HFFc6 (cell line): ENCODE measurements at places on chromosomes 7 and 10. TPM values are rescaled to one million over a fixed set of nuclear protein-coding genes. Genes with fewer than 3 reads are reported as not detected.

- H3K27me3 ChIP-seq = peaks cover 8% of the 10 kb centered on the region
- H3K36me3 ChIP-seq = peaks cover 4% of the 10 kb centered on the region; the same call in 1 of the 2 replicates
- H3K27ac ChIP-seq = no peak overlapping the region
- H3K4me1 ChIP-seq = no peaks in the 10 kb centered on the region
These were observed 92.1 kb downstream of the PPP1R3C start for GRCh38 chr10:91540733-91541132.

DNA sequence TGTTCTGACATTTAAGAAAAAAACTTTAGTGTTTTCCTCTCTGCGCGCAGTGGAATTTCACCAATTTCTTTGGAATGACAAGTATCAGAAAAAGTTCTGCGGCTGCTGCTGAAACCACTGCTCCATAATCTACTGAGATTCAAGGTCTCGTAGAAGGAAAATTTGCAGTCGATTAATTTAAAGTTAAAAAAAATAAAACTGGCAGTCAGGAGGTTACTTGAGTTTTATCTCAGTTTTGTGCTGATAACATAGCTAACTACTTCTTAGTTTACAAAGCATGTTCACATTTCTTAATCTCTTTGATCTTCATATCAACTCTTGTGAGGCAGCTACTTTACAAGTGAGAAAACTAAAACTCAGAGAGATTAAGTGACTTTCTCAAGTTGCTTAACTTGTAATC lies 18.2 kb upstream of the CALD1 start:
- H3K36me3 ChIP-seq = peaks cover 27% of the 10 kb centered on the region
- peaks cover 75% of the 10 kb centered on the region for H3K4me1 ChIP-seq
- no peak for DNase-seq

DNA sequence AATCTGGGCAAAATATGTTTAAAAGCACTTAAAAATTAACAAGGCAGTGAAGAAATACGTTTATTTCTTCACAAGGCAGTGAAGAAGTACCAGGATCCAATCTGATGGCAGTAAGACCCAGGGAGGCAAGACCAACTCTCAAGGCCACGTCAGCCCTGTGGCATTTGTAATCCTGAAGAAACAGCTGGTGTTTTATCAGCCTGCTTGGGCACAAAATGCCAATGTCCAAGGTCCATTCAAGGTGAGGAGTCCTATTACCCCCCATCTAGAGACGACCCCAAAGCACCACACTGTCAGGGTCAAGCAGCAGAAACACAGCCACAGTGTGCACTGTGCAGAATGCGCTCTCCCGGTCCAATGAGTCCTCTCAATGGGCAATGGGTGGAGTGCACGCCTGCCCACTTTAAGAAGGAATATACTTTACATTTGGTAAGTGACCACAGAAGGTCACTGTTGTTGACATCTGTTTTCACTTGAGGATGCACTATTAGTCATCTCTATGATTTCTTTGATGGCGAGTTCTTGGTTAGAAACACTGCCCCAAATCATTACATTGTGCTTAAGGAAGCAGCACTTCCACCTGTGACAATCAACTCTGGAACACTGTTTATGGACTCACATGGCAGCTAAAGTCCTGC lies 12.8 kb downstream of the CPXM2 start:
- no peak overlapping the region for H3K4me3 ChIP-seq
- no peak overlapping the region for H3K27ac ChIP-seq
- peaks cover 3% of the 10 kb centered on the region for H3K27me3 ChIP-seq
- H3K4me1 ChIP-seq = peaks cover 10% of the 10 kb centered on the region; the same call in 1 of the 2 replicates

GRCh38 chr10:99467236-99467999 lies 37.0 kb upstream of the GOT1 start:
- no peaks in the 10 kb centered on the region for H3K36me3 ChIP-seq
- no peak overlapping the region for H3K27ac ChIP-seq
- H3K27me3 ChIP-seq = peaks cover 26% of the 10 kb centered on the region
- no peak for DNase-seq
- H3K4me3 ChIP-seq = no peak overlapping the region

DNA sequence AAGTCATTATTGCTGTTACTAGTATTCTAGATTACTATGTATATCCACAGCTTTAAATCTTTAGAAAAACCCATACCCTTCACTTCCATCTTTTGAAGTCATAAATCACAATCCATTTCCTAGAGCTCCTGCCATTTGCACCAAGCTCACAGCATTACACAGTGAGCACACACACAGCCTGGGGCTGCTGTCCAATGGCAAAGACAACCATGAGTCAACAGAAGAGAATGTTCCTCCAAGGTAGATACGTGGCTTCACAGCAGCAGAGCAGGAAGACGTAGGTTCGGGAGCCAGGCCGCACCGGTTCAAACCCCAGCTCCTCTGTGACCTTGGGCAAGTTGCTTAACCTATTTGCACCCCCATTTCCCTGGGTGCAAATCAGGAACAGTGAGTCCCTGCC lies 234.6 kb downstream of the DIP2C start:
- H3K36me3 ChIP-seq = peaks cover 30% of the 10 kb centered on the region
- H3K4me3 ChIP-seq = peak overlapping the region; percentile 76
- peaks cover 46% of the 10 kb centered on the region for H3K4me1 ChIP-seq
- peaks cover 3% of the 10 kb centered on the region; the same call in 1 of the 2 replicates for H3K27me3 ChIP-seq
- H3K27ac ChIP-seq = peak overlapping the region; percentile 98

DNA sequence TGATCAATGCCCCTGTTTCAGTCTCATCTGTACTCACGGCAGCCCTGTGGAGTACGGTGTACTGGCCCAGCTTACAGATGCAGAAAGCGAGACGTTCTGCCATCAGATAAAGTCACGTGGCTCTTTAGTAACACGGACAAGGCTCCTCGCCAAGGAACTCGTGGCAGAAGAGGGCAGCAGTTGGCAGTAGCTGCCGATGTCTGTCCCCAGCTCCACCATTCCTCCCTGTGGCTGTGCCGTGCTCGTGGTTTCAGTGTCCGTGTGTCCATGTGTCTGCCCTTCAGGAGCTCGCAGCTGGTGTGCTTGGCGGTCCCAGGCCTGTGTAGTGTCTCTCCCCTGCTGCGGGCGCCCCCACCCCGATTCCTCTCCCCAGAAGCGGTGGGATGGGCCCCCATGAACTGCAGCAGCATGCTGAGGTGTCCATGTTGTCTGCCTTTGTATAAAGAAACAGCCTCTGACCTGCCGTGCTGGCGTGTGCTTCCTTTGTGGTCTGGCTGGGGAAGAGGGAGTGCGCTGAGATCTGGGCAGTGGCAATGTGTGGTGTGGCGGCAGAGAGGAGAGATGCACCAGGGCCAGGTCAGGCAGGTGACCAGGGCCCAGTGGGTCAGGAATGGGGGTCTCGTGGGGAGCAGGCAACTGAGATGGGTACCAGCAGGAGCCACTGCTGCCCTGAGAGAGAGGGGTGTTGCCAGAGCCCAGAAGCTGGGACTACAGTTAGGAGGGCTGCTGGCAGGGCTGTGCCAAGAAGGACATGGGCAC lies 9.8 kb downstream of the RHBDD2 start:
- peaks cover 13% of the 10 kb centered on the region for H3K36me3 ChIP-seq
- DNase-seq = no peak

DNA sequence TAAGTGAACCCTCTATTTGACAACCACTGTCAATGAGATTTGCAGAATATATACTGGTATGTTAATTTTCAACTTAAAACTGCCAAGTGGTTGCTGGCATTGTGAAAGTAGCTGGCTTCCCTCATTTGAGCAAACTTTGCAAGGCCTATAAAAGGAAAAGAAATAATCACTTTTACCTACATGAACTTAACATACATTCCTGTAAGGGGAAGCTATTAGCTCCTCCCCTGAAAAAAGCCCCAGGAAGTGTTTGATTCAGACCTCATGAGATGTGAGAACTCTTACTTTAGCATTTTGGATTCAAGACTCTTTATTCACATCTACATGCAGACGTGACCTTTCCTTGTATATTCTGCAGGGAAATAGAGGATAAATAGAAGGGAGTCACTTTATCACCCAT lies 175.6 kb downstream of the OTUD1 start:
- no peak for DNase-seq
- no peak overlapping the region for H3K27ac ChIP-seq
- H3K27me3 ChIP-seq = no peaks in the 10 kb centered on the region
- H3K4me1 ChIP-seq = no peaks in the 10 kb centered on the region
- no peaks in the 10 kb centered on the region for H3K36me3 ChIP-seq

- no peaks in the 10 kb centered on the region for H3K27me3 ChIP-seq
- peaks cover 25% of the 10 kb centered on the region for H3K4me1 ChIP-seq
- no peaks in the 10 kb centered on the region for H3K36me3 ChIP-seq
- no peak for DNase-seq
- no peak overlapping the region for H3K27ac ChIP-seq
- H3K4me3 ChIP-seq = no peak overlapping the region
These were observed 62.0 kb downstream of the BBS9 start for GRCh38 chr7:33191340-33191739.

- H3K27me3 ChIP-seq = no peaks in the 10 kb centered on the region
- H3K36me3 ChIP-seq = no peaks in the 10 kb centered on the region
- H3K27ac ChIP-seq = no peak overlapping the region
- no peak for DNase-seq
These were observed 853.9 kb downstream of the SORCS1 start for GRCh38 chr10:106310596-106310995.

DNA sequence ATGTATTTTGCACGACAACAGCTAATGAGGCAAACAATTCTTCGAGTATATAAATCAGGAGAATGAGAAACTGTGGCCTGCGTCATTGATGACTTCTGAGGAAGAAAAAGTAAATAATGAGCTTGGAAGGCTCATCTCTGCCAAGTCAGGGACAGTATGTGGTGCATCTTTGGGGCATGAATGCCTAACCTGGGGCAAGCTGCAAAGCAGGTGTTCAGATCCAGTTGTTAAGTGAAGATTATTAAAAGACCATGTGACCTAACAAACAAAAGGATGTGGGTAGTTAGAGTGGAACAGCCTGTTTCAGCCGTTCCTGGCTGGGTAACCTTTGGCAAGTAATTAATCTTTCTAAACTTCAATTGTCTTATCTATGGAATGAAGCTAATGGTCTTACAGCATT lies 93.0 kb downstream of the LYZL2 start:
- H3K4me3 ChIP-seq = no peak overlapping the region
- no peaks in the 10 kb centered on the region for H3K36me3 ChIP-seq
- no peak overlapping the region for H3K27ac ChIP-seq
- H3K27me3 ChIP-seq = peaks cover 15% of the 10 kb centered on the region
- peaks cover 24% of the 10 kb centered on the region for H3K4me1 ChIP-seq
- no peak for DNase-seq

DNA sequence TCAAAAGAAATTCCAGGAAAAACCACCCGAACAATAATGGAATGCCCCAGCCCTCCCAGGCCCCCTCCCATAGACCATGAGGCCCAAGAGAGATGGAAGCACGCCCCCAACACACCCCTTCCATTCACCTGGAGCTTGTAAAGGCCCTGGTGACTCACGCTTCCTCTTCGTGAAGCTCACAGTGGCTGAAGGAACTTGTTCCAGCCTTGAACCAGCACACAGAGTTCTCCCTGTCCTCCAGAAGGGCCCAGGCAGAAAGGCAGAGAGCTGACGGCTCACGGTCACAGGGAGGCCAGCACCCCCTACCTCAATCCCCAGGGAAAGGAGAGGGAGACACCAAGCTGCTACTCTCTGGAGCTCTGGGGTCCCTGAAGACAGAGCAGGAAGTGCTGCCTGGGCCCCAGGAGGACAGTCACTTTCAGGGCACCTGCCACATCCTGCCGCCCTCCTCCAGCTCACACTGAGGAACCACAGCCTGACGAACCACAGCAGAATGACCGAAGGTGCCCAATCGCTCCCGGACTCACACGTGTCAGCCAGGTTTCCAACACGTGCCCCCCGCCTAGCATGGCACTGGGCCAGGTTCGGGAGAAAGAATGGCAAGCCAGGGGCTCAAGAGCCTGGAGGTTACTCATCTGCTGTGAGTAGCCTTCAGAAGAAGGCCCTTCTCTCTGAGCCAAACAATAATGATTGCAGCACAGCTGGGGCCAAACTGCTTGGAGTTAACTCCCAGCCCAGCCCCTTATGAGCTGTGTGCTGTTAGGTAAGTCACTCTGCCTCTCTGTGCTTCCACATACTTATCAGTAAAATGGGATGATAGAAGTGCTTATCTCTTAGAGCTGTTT lies 52.8 kb downstream of the DLG5 start:
- DNase-seq = peak; percentile 65
- H3K4me3 ChIP-seq = peak overlapping the region; percentile 32; the same call in 1 of the 2 replicates
- H3K27ac ChIP-seq = peak overlapping the region; percentile 84
- H3K27me3 ChIP-seq = peaks cover 6% of the 10 kb centered on the region
- no peaks in the 10 kb centered on the region for H3K36me3 ChIP-seq

GRCh38 chr10:75335191-75335590 lies 66.4 kb downstream of the ZNF503 start:
- no peak overlapping the region for H3K4me3 ChIP-seq
- DNase-seq = no peak
- no peaks in the 10 kb centered on the region for H3K36me3 ChIP-seq

DNA sequence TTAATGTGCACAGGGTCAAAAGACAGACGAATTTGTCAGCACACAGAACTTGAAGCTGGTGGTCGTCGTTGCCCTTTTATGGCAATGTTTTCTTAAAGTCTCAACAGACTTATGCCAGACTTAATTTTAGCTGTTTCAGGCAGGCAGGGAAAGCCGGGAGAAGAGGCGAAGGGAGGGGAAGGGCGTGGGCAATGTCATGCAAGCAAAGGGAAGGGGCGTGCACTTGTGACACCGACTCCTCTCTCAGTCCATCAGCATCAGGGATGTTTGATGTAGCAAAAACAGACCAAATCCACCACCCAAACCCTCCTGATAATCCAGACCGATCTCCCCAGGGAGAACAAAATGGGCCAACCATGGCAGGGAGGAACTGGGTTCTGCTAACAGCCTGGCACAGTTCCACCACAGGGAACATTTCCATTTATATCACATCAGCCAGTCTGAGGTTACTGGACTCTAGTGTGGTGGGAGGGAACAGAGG lies 118.1 kb upstream of the RHEB start:
- peaks cover 3% of the 10 kb centered on the region; the same call in 1 of the 2 replicates for H3K27me3 ChIP-seq
- H3K36me3 ChIP-seq = no peaks in the 10 kb centered on the region
- H3K4me1 ChIP-seq = peaks cover 18% of the 10 kb centered on the region
- no peak overlapping the region for H3K4me3 ChIP-seq
- DNase-seq = no peak
- H3K27ac ChIP-seq = no peak overlapping the region

- H3K4me3 ChIP-seq = no peak overlapping the region
- H3K27me3 ChIP-seq = peaks cover 30% of the 10 kb centered on the region
- H3K36me3 ChIP-seq = no peaks in the 10 kb centered on the region
- peaks cover 10% of the 10 kb centered on the region for H3K4me1 ChIP-seq
These were observed 2.8 kb upstream of the LRMDA start for GRCh38 chr10:75428434-75429158.

DNA sequence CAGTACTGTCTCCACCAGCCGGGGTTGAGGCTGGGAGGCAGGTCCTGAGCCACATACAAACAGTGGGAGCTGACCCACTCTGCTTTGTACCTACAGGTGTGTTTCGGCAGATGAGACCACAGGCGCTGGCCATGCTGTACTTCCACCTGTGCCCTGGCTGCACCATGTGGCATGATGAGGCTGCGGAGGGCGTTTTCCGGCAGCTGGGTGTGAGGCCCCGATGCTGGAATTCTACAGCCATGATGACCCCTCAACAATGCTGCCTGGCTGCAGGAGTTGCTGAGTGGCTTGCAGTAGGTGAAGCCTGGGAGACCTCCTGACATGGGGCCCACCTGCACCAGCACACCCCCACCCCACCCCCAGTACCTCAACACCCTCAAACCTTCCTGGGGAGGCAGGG lies 18.0 kb downstream of the IMPDH1 start:
- H3K27me3 ChIP-seq = peaks cover 5% of the 10 kb centered on the region
- DNase-seq = no peak
- no peak overlapping the region for H3K27ac ChIP-seq

- peaks cover 45% of the 10 kb centered on the region for H3K4me1 ChIP-seq
- H3K27me3 ChIP-seq = no peaks in the 10 kb centered on the region; the same call in 1 of the 2 replicates
- peak within 1 kb of the TSS; percentile 98 for H3K27ac ChIP-seq
- DNase-seq = no peak
- H3K36me3 ChIP-seq = peaks cover 18% of the 10 kb centered on the region
These were observed at the start of gene SCRN1 for GRCh38 chr7:29989257-29989995. Gene SCRN1, minus strand, starts transcription at chr7:29989801. Its CDS starts 20,734 bp downstream, at chr7:29969067.

Gene REEP3
- total RNA-seq = 69.6 to 83.2 TPM (median 75.9 TPM) in 3 replicates

Gene HOXA9
- 24.5 to 37.0 TPM (median 30.8 TPM) in 3 replicates for total RNA-seq

Gene PUS7
- total RNA-seq = 15.0 to 19.0 TPM (median 17.9 TPM) in 3 replicates

Gene CLRN3
- total RNA-seq = not detected in 3 replicates

Gene DLX5
- not detected in 3 replicates for total RNA-seq

Gene CDK14
- total RNA-seq = 21.1 to 28.6 TPM (median 24.5 TPM) in 3 replicates
